ENCODE measurements at places on chromosomes 1 and 21.

GRCh38 chr1:47568763-47569162 is 130.9 kb downstream of the FOXD2 start:
- no peak for DNase-seq

- DNase-seq, result no peak
Measured at GRCh38 chr1:235078480-235079381, 49.9 kb downstream of the TOMM20 start.

DNA sequence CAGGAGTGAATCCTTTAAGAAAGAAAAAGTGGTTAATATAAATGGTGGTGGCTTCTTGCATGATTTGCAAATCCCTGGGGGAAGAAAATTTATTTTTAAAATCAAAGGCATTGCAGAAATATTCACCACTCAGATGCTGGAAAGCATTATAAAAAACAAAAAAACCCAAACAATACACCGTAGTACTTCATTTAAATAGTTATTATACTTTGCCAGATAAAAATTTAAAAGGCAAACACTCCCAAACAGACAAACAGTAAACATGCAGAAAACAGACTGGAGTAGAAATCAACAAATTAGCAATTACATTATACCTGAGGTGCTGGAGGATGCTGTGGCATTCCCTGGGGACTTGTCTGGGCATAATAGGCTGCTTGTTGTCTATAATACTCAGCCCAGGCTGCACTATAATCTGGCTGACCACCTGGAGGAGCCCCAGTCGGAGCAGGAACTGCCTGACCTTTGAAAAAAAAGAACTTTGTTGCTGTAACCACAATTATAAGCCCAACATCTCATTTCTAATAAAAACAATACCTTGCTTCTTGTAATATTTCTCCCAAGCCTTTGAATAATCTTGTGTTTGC is 29.9 kb downstream of the FUBP1 start:
- no peak for DNase-seq

DNA sequence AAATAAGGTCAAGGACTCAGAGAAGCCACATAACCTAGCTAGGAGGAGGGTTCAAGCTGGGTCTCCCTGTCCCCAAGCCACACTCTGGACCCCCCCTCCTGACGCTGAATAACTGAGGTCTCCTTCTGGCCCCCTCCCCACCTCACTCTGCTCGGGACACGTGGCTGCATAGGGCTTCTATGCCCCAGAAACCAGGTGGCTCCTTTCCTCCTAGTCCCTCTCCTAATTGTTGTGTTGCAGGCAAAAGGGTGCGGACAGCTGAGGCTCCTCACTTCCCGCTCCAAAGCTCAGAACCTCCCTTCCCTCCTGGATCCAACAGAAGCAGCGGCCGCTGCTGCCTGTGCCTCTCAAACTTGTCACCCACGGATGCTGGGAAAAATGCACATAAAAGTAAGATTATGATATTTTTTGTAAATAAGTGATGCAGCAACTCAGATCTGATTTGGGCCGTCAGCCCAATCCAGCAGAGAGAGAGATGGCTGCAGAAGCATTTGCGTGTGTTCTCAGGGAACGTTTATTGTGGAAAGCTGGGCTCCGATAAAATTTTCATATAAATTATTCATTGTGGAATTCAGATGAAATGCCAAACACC is 40.8 kb upstream of the C1orf174 start:
- DNase-seq, result no peak

- no peak for DNase-seq
Measured at GRCh38 chr1:214216779-214217178, 64.2 kb upstream of the SMYD2 start.

DNA sequence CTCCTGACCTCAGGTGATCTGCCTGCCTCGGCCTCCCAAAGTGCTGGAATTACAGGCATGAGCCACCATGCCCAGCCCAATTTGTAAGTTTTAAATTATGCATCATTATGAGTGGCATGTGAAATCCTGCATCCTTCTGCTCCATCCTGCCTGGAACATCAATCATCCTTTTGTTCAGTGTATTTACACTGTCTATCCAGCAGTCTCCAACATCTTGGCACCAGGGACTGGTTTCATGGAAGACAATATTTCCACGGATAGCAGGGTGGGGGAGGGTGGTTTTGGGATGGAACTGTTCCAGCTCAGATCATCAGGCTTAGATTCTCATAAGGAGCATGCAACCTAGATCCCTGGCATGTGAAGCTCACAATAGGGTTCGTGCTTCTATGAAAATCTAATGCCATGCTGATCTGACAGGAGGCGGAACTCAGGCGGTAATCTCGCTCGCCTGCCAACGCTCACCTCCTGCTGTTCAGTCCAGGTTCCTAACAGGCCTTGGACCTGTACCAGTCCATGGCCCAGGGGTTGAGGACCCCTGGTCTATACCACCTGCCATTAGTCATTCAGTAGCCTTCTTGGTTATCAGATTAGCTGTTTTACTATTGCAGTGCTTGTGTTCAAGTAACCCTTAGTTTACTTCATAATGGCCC is 22.2 kb upstream of the TCEA3 start:
- DNase-seq, result no peak

GRCh38 chr1:99084562-99084961 is 79.9 kb upstream of the PLPPR5 start:
- no peak for DNase-seq

DNA sequence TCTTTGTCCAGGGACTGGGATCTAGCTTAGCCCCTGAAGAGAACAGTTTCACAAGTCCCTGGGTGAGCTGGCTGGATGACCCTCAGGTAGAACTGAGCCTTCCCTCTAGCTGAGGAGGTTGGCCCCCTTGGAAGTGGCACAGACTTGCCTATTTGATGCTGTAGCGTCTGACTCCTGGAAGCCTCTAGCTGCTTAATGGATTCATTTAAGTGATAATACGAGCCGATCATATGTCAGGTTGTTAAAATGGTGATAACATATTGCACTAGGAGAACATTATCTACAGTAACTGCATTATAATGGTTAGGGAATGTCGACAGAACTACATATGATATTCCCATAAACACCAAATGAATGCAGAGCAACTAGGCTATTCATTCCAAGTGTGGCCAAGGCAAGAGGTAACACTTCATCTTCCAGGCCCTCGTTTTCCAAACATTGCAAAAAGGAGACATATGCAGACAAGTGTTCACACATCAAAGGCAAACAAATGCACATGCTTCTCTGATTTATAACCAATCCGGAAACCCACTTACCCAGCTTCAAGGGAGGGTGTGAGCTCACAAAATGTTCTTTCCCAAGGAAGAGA is 340.1 kb upstream of the PLXNA2 start:
- no peak for DNase-seq

- DNase-seq, result no peak
Measured at GRCh38 chr1:38892976-38893375, 11.6 kb upstream of the GJA9 start.

GRCh38 chr1:30715216-30715615 is 8.2 kb downstream of the MATN1 start:
- DNase-seq, result no peak

- DNase-seq, result no peak
Measured at GRCh38 chr1:197559655-197560054, 215.6 kb downstream of the DENND1B start.

- DNase-seq, result no peak
Measured at GRCh38 chr1:209051570-209051969, 531.9 kb upstream of the CAMK1G start.

DNA sequence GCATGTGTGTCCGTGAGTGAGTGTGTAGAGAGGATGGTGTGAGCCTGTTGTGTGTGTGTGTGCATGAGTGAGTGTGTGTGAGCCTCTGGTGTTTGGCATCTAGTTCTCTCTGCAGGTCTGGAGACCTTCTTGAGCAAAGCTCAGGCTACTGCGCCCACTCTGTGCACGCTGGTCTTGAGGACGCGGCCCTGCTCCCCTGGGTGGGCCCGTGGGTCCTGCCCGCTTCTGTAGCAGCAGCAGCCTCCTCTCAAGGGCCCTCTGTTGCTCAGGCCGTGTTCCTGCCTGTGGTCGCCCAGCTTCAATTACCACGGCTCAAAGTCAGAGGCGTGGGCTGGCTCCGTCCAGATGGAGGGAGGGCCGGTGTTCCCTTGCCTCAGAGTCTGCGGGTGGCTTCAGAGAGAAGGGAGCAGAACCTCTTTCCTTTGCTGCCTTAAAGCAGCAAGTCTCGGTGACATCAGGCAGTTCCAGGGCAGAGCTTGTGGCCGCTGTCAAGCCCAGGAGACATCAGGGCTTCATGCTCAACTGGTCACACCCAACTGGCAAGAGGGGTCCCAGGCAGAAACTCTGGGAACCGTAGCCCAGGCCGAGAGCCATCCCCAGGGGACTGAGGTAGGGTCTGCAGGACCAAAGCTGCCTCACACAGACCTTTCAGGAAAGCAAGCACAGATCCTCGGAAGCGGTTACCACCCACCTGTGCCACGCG is 270.6 kb upstream of the VAMP3 start:
- no peak for DNase-seq

- DNase-seq, result no peak
Measured at GRCh38 chr21:46183910-46184624, at the start of gene SPATC1L. SPATC1L (minus strand) TSS chr21:46184459; CDS start chr21:46182816, 1,643 bp downstream.

DNA sequence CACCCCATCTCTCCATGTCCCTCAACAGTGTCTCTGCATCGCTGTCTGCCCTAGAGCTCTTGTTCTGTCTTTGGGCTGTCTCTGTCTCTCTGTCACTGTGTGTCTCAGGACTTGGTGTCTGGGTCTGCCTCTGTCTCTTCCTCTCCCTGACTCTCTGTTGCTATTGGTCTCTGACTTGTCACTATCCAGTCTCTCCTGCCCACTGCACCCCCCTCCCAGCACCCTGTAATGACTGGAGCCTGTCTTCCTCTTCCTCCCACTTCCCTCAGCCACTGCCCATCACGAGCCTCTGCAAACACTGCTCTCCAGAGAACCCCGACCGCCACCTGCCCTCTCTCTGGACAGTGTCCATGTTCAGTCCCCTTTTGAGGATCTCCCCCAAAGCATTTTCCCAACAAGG is 12.1 kb downstream of the PEAR1 start:
- no peak for DNase-seq

Data from T-helper 2 cell (primary cell).